ENCODE measurements at places on chromosomes 16 and 17.

DNA sequence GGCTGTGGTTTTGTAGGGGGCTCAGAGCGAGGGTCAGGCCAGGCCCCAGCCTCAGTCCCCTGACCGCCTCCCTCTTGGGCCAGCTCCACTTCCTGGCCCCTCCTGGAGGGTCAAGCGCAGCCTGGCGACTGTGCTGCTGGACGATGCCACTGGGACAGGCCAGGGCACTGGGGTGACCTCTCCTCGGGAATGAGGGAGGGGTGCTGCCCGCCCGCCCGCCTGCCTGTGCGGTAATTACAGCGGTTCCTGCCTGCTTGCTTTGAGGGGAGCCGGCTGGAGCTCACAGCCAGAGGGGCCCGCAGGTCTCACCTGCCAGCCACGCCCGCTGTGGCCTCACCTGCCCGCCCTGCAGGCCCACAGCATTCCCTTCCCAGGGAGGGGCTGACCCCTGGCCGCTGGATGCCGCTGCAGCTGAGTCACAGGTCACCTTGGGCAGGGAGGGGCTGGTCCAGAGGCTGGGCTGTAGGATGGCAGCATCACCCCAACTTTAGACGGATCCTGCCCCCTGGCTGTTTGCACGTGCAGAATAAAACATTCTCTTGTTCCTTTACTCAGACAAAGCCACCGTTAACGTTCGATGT, 76.7 kb upstream of the CBX4 start:
- no peak for DNase-seq

DNA sequence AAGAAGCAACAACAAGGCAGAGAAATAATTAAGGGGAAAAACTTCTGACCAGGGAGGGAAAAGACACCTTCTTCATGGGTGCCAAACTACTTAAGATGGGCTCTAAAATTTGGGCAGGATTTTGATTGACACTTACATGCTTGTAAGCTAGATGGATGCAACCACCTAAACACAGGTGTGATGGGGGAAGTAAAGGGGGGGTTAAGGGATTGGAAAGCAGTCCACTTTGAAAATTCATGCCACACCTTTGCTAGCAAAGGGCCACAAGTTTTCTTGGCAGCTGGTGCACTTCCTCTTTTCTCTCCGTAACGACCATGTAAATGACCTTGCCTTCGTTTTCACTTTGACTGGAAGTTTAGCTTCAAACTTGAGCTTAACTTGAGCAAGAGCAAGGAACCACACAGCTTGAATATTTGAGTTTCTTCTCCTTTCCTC, 14.3 kb upstream of the PRKAR1A start:
- DNase-seq: no peak

GRCh38 chr17:28258347-28258887, 60.6 kb upstream of the TMEM97 start:
- no peak for DNase-seq

- DNase-seq: no peak
These were observed 122.3 kb upstream of the SEC14L1 start for GRCh38 chr17:77018504-77018903.

- DNase-seq: no peak
These were observed 44.2 kb downstream of the PEMT start for GRCh38 chr17:17547210-17547764.

GRCh38 chr16:56348168-56349085, 76.9 kb downstream of the AMFR start:
- DNase-seq: no peak

GRCh38 chr17:57929386-57929785, 25.8 kb downstream of the CUEDC1 start:
- no peak for DNase-seq

- no peak for DNase-seq
These were observed at the start of gene NOD2 for GRCh38 chr16:50692999-50693781. TSS of gene NOD2 (plus strand) at chr16:50693606. CDS start at chr16:50699496, 5,890 bp downstream.

- DNase-seq: no peak
These were observed 15.9 kb upstream of the CYB5B start for GRCh38 chr16:69408475-69408874.

- DNase-seq: no peak
These were observed 21.5 kb downstream of the RPH3AL start for GRCh38 chr17:330993-331701.

- DNase-seq: no peak
These were observed 132.2 kb downstream of the IRF8 start for GRCh38 chr16:86031141-86031678.

- DNase-seq: no peak
These were observed 337.1 kb downstream of the MAF start for GRCh38 chr16:79263425-79263824.

- no peak for DNase-seq
These were observed at the start of gene AATK for GRCh38 chr17:81166033-81166492. TSS of gene AATK (minus strand) at chr17:81166221. CDS start at chr17:81165992, 229 bp downstream.

DNA sequence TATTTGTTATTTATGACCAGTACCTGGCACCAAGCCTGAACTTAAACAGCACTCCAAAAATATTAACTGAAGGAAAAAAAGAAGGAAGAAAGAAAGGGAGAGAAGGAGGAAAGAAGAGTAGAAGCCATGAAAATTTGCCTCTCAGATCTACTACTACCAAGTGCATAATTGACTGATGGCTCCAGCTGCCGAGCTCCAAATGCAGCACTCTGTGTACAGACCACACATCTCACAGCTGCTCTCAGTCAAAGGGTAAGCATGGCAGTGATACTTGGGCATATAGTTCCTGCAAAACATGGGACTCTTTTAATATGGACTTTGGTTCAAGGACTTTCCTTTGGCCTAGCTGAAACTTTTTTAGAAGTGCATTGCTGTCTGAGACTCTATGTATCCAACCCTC, 44.0 kb upstream of the NOG start:
- DNase-seq: no peak

Data from stimulated activated CD4-positive, alpha-beta T cell treated with anti-CD3 and anti-CD28 coated beads, Interleukin-1b, Interleukin-23, amount 100 ng/mL, for 4 hours (primary cell).